ENCODE measurements at places on chromosomes 4 and X.

DNA sequence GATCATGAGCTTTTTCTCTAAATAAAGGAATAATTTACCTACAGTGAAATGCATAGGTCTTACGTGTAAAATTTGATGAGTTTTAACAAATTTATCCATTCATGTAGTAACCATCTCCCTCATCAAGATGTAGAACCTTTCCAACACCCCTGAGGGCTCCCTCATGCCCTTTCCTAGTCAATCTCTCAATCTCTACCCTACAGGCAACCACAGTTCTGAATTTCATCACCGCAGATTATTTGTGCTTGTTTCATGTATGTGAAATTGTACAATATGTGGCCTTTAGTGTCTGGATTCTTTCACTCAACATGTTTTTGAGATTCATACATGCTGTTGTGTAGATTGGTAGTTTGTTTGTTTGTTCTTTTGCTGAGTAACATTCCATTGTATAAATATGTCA is 2.1 kb downstream of the VGLL1 start:
- no peak for DNase-seq

DNA sequence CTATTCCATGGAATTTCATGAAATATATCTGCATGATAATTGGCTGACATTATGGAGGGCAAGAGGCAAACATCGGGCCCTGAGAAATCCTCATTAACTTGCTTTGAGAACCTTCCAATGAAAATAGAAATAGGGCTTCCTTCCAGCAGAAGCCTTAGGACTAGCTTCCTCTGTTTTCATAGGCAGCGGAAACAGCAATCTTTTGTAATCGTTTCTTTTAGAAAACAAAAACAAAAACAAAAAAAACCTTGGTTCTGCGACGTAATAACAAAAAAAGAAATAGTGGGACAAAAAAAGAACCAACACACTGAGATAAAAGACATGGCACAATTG is 62.9 kb downstream of the GEMIN8 start:
- no peak for DNase-seq

DNA sequence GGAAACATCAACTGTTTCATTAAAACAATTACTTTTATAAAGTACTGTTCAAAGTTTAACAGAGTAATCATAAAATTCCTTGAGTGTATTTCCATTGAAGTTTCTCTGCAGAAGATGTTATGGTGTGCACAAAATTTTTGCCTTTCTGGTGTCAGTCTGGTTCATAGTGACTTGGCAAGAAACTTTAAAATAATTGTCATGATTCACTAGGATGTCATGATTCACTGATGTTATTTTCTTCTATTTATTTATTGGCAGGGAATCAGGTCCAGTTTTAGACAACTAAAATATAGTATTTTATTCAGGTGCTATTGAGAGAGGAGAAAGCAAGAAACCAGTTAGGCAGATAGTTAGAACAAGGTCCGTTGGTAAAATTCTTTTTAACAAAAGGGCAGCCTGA is 3.8 kb downstream of the UGT2A1 start:
- DNase-seq: no peak

GRCh38 chr4:24645765-24646550 is 61.6 kb upstream of the DHX15 start:
- no peak for DNase-seq

- no peak for DNase-seq
Measured at GRCh38 chrX:77076896-77077295, 370.3 kb upstream of the FGF16 start.

DNA sequence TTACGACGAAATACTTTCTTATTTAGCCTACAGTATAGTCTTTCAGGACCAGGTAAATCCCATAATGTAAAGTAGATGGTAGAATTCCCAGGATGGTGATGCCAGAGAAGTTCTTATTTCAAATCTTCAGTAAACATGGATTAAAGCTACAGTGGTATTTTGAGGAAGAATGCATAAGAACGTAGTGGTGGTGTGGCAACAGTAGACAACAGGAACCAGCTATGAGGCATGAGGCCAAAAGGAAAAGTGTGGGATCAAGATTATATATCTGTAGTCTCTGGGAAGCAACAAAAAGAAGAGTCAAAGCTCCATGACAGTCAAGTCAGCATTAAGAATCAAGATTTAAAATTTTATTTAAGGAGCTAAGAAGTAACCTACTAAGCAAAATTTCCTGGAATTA is 60.2 kb downstream of the METTL14 start:
- DNase-seq: no peak

DNA sequence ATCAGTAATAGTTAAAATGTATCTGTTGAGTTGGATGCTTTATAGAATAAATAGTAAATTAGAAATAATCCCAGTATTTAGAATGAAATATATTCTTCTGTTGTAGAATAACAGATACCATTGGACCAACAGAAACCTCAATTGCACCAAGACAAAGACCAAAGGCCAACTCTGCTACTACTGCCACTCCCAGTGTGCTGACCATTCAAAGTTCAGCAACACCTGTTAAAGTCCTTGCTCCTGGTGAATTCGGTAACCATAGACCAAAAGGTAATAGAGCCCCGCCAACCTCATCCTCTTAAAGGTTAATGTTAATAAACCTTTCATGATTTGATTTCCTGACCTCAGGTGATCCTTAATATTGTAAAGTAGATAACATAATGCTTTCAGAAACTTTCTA is 73.8 kb downstream of the PAQR3 start:
- no peak for DNase-seq

DNA sequence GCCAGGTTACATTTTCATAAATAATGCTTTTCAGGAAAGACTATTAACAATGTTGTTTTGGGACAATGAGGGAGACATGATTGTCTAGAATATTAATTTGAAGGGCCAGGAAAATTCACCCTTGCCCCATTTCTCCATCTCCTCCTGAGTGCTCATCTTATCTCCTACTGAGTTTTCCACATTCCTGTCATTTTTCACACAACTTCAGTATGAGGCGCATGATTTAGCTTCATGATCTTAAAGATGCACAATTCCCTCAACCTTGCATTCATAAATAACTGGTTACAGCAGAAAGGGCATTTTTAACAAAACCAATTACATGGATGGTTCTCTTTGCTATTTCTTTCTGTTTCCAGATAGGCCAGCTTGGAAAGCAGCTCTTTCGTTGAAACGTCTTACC is 1699.2 kb upstream of the IGFBP7 start:
- no peak for DNase-seq

DNA sequence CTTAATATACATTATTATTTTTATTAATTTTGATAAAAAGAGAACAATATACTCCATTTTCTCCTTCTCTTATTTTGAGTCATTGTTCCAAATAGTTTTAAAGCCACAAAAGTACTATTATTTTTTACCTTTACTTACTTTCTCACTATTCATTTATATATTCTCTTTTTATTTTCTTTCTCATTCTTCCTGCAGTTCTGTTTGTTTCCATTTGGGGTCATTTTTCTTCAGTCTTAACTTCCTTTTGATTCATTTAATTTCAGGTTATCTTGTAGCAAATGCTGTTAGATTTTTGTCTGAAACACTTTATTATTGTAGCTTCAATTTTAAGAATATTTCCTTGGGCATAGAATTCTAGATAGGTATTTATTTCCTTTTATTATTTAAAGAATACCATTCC is 438.6 kb upstream of the EPHA5 start:
- no peak for DNase-seq

DNA sequence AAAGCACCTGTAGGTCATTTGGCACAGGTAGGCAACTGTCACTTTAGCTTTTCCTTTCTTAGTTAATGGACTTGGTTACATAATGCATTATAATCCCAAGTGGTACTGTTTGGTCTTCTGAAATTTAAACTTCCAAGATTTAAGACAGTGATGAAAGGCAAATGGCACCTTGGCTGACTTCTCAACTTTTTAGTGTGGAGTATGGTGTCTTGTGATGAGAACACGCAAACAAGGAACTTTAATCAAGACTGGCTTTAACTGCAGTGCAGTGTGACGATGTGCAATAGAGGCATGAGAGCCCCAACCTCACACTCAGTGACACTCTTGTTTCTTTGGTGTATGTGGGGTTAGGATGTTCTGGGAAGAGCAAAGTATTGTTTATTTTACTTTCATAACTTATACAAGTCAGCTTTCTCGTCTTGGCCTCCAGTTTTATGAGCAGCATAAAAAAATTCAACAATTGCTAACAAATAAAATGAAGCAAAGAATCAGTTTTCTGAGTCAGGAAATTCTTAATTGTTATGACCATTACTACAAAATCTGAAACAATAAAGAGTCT is 171.9 kb downstream of the MAD2L1 start:
- no peak for DNase-seq

Measured in NCI-H146 (cell line).